ENCODE measurements at places on chromosomes 7 and 10. TPM values are rescaled to one million over a fixed set of nuclear protein-coding genes. Genes with fewer than 3 reads are reported as not detected.

Gene OR2A42
- total RNA-seq, result not detected

Gene TAS2R5
- 0.40 TPM for total RNA-seq

Gene UBE3C
- total RNA-seq, result 50.8 TPM

Gene CELF2
- total RNA-seq, result 67.5 TPM

Gene CASTOR2
- total RNA-seq, result 27.3 TPM

Gene TMEM60
- total RNA-seq, result 6.4 TPM

Gene SPDYE16
- total RNA-seq, result not detected

Gene CLDN3
- total RNA-seq, result not detected

All from cardiac septum (tissue), 1 donor.